ENCODE measurements at places on chromosomes 3 and 15.

DNA sequence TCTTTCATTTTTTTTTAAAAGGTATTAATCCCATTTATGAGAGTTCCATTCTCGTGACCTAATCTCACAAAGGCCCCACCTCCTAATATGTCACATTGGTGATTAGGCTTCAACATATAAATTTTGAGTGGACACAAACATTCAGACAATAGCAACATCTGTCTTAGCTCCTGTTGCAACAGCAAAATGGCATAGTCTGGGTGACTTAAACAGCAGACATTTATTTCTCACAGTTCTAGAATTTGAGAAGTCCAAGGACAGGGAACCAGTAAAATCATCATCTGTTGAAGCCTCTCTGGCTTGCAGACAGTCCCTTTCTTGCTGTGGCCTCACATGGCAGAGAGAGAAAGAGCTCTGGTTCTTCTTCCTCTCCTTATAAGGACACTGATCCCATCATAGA lies 3.2 kb upstream of the PLSCR2 start:
- DNase-seq = no peak

GRCh38 chr3:131612745-131613144 lies 110.0 kb upstream of the MRPL3 start:
- DNase-seq = no peak

DNA sequence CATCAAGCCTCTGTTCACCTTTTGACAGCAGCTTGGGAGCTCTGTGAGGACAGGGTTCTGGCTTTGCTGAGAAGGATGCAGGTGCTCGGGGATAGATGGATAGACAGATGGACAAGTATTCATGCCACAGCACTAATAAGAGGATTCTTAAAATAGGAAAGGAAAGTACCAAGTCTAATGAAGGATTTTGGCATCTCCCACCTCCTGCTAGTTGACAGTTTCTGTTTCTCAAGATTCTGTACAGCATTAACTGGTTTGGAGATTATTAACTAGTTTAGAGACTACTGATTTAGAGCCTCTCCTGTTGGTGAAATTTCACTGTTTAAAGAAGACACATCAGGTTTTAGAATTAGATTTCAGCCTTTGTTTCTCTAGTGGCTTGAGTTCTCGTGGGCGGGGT lies 152.3 kb downstream of the CACNA1D start:
- no peak for DNase-seq

GRCh38 chr3:134622806-134623365 lies 27.9 kb downstream of the KY start:
- DNase-seq = no peak

DNA sequence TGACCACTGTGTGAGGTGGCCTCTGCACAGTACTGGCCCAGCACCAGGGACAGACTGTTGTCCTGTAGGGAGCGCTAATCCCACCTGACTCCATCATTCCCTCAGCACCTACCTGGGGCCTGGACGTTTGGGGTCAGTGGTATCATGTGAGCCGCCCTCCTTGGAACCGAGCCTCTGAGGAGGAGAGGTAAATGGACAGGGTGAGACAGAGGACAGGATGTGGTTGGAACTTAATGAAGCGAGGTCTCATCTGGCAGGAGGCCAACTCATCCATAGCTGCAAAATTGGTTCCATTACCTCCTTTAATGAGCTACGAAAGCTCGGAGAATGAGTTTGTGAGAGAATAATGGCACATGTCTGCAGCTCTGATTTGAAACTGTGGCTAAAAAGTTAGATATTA lies 13.9 kb downstream of the MAPKAPK3 start:
- DNase-seq = no peak
